NCI-H1930 (cell line): ENCODE measurements at places on chromosomes 7 and 10.
A peak's percentile ranks its signal among the peaks of the same experiment; 100 is the strongest.

DNA sequence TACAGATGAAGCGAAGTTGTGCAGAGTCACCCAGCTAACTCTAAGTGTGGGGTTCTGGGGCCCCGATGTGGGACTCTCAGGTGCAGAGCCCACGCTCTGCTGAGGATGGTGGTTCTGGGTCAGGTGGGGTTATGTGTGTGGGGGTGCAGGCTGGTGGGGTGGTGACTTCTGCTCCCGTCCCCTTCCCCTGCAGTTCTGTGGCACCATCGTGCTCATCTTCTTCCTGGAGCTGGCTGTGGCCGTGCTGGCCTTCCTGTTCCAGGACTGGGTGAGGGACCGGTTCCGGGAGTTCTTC, 28.6 kb upstream of the SH2D4B start:
- DNase-seq: no peak

GRCh38 chr10:124156524-124157260, 63.3 kb upstream of the CHST15 start:
- DNase-seq: no peak

DNA sequence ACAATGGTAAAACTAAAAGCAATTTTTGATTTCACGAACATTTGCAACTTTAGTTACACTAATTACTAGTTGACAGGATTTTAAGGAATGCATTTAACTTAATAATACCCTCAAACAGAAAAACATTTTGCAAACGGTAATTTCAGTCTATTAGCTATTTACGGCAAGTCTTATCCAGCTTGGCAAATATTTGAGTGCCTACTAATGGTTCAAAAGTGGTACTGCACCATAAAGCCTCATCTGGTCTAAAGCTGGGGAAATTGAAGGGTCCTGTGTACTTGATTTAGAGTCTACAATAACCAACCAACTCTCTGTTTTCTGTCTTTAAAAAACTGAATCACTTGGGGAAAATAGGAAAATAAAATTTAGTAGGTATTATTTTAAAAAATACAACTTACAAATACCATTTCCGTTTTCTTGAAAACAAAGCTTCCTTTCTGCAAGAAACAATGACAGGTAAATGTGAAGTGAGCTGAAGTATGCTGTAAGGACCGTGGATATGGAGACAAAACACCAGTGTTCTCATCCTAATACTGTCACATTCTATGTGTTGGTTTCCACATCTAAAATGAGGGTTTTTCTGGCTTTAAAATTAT, 142.3 kb downstream of the VPS50 start:
- DNase-seq: peak; percentile 9

- no peak for DNase-seq
Measured at GRCh38 chr10:49500412-49500811, 38.5 kb downstream of the ERCC6 start.

DNA sequence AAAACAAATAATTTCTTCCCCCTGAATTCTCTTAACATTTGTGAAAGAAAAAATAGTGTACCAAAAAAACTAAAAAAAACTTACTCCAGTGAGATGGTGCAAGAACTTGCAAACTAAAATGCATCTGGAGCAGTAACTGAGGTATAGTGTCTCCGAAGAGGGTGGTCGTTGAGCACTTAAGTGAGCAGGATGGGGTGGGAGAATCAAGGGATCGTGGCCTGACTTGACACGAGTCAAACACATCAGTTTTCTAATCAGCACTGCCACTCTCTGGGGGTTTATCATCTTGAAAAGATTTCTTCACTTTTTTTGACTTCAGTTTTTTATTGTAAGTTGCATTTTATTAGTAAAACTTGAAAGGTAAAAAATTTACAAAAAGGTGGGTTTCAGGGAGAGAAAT, 2.5 kb downstream of the ZNF273 start:
- DNase-seq: no peak
